ENCODE measurements at places on chromosomes 16 and 17.

- peak; percentile 43 for DNase-seq
Observed at GRCh38 chr17:61411011-61411260, 11.3 kb downstream of the TBX2 start.

DNA sequence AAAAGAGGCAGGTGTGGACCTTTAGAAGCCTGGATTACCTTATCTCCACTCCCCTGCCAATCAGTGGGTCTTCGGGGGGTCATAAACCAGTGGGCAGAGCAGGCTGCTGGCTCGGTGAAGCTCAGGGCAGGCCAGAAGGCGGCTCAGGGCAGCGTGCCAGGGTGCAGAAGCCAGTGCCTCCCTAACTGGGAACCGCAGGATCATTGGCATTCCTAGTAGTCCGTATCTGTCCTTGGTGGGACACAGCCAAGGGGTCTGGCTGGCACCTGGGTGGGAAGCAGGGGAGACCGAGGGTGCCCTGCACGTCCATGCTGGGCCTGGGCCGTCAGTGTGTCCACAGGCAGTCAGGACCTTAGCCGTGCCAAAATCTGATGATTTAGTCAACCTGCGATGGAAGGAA is 76.8 kb downstream of the SEC14L1 start:
- DNase-seq, result no peak

GRCh38 chr16:52591934-52592592 is 45.1 kb upstream of the TOX3 start:
- DNase-seq, result no peak

- no peak for DNase-seq
Observed at GRCh38 chr16:971582-971905, 760 bp upstream of the LMF1 start.

DNA sequence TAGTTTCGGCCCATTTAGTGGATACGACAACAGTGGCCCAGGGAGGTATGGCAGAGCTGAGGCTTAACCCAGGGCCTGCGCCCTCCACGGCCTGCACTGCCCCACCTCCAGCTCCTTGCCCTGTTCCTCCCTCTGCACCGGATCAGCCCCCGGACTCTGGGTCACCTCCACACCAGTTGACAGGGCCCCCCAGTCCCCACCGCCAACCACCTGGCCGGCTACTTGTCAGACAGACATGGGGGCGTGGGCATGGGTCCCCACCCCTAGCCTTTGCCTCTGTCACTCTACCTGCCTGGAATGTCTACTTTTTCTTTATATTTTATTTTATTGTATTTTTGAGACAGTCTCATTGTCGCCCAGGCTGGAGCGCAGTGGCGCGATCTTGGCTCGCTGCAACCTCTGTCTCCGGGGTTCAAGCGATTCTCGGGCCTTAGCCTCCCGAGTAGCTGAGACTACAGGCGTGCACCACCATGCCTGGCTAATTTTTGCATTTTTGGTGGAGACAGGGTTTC is 3.0 kb upstream of the ACTG1 start:
- DNase-seq, result no peak

DNA sequence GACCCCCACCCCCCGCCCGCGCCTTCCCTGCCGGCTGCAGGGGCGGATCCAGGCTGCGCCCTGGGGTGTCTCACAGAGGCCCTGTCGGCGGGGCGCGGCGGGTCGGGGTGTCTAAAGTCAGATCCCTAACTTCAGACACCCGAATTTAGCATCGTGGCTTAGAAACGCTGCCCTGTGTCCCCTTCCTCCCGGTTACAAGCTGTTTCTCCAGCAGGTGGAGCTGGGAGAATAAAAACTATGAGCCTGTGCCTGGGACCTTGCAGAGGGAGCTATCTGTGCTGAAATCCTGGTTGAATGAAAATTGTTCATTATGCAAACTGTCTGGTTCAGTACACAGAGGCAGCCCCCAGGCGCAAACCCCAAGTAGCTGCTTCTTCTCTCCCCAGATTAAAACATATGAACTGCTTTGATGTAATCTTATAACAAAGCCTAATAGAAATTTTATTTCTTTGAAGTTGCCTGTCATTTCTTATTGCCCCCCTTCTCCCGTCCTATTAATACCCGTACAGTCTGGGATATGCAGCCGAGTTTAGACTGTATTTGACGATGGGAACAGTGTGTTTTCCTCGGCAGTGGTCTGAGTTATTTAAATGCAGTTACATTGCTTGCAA is 79.0 kb downstream of the RPA1 start:
- DNase-seq, result peak; percentile 75

DNA sequence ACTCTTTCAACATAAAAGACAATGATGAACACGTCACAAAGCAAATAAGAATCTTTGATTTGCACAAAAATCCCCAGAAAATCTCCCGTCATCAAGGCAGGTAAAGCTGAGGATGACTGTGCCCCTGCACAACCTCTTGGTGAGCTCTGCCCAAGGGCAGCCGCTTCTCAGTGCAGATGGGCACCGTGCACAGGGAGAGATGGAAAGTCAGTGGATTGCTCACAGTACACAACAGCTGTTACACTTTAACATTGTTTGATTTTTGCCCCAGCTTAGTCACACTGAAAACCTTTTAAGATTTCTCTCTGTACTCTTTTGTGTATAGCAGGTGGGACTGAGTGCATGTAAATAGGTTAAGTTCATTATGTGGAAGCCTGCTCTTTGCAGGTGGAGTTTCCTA is 104.2 kb downstream of the CDK5R1 start:
- no peak for DNase-seq

GRCh38 chr16:48451323-48451722 is 66.1 kb upstream of the SIAH1 start:
- no peak for DNase-seq
